IPS-NIHi11 (cell line): ENCODE measurements at places on chromosomes 4 and X.

DNA sequence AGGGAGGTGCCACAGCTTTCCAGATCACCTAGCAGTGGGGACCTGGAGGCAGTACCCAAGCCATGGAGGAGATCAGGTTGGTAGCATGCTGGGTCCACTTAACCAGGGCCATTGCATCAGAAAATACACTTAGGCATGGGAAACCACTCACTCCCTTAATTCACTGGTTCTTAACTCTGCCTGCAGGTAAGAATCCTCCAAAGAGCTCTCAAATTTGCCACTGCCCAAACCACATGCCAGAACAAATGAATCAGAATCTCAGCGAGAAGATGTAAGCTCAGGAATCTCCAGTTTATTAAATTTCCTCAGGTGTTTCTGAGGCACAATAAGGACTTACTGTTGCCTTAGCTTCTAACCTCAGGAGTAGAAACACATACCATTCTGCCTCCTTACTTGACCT lies 327.7 kb upstream of the RASGEF1B start:
- no peak for DNase-seq

GRCh38 chr4:129014566-129015509 lies 78.5 kb downstream of the SCLT1 start:
- no peak for DNase-seq

DNA sequence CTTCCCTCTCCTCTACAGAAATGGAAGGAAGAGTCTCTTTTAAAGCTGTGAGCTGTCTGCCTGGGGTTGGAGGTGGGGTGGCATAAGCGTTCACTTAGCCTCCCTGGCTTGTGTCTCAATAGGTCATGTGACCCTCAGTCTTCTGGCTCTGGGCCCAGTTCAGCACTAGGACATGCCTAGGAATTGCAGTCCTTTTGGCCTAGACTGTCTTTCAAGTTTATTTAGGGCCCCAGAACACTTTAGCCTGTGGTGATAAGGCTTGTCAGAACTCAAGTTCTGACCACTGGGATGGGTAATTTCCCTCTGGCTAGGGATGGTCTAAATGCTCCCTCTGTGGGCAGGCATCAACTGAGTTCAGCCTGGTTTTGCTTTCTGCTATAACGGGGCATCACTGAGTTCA lies 34.3 kb upstream of the ARMCX4 start:
- no peak for DNase-seq

- no peak for DNase-seq
Measured at GRCh38 chrX:3403748-3404147, 57.3 kb upstream of the MXRA5 start.

GRCh38 chr4:140243278-140243753 lies 89.3 kb upstream of the MAML3 start:
- DNase-seq = no peak
